ENCODE measurements at places on chromosomes 1 and 21.

DNA sequence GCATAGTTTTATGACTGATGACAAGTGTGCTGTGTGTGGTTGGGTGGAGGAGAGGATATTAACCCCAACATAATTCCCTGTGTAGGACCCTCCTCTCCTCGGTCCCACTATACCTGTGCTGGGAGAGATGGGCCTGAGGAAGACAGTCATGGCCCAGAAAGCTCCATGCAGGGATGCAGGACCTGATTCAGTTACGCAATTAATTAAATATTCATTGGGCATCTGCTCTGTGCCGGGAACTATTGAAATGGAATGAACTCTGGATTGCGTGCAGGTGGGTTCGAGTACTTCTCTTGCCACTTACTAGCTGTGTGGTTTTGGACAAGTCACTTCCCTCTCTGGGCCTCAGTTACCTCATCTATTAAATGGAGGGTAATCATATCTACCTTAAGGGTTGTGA, 74.6 kb downstream of the CD247 start:
- no peak for DNase-seq

DNA sequence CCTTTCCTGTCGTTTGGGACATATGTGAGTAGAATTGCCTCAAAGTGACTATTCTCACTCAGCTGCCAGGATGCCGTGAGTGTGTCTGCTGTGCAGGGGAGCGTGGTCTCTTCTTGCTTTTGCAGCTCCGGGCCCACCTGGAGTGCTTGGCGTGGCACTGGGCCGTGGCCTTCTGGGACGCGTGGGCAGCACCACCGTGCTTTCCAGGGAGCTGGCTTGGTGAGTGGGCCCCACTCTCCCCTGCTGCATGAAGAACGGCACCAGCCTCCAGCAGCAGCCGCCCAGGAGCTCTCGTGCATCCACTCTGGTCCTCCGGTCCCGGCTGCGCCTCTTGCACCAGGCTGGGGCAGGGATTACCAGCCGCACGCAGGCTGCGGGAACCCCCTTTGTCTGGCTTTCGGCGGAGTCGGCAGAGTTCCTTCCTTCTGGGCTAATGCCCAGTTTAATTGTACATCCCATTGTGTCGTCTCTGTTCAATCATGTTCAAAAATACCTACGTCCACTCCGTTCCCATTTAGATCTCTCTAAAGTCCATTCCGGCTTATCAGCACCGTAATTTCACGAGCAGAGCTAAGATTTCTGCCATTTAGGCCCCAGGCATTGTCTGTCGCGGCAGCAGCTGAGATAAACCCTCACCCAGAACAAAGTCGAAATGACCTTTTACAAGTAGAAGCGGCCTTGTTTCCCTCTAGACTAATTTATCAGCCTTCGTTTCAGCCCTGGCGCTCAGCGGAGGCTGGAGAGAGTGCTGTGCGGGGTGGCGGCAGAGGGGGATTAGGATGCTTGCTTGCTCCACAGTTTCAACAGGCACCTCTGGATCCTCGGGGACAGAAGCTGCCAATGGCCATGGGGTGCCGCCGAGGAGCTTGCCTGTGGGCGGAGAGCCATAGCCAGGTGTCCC, 129.6 kb downstream of the PRDM16 start:
- DNase-seq = no peak

DNA sequence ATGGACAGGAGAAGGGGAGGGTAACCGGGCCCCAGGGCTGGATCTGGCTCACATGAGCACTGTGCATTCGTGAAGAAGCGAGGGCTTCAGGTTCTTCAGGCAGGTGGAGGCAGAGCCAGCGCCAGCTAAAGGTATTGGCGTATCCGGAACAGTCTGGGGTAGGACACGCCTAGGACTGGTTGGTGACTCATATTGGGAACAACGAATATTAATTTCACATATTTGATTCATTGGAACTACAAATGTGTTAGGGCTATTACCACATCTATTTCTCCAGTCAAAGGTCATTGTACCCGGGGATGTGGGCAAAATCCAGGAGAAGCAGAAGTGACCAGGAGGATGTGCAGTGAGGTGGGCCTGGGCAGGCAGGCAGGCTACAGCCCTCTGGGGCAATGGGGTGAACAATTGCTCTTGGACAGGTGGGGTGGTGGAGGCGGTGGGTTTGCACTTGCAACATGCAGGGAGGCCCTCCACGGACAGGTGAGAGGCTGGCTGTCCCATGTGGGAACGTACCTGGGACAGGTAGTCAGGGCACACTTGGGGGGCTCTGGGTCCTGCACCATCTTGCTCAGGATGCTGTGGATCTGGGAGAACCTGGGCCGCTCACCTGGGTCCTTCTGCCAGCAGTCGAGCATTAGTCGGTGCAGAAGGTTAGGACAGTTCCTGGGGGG, 26.7 kb downstream of the CDCA8 start:
- no peak for DNase-seq

GRCh38 chr1:69911301-69911801, 294.0 kb downstream of the LRRC40 start:
- DNase-seq = no peak

DNA sequence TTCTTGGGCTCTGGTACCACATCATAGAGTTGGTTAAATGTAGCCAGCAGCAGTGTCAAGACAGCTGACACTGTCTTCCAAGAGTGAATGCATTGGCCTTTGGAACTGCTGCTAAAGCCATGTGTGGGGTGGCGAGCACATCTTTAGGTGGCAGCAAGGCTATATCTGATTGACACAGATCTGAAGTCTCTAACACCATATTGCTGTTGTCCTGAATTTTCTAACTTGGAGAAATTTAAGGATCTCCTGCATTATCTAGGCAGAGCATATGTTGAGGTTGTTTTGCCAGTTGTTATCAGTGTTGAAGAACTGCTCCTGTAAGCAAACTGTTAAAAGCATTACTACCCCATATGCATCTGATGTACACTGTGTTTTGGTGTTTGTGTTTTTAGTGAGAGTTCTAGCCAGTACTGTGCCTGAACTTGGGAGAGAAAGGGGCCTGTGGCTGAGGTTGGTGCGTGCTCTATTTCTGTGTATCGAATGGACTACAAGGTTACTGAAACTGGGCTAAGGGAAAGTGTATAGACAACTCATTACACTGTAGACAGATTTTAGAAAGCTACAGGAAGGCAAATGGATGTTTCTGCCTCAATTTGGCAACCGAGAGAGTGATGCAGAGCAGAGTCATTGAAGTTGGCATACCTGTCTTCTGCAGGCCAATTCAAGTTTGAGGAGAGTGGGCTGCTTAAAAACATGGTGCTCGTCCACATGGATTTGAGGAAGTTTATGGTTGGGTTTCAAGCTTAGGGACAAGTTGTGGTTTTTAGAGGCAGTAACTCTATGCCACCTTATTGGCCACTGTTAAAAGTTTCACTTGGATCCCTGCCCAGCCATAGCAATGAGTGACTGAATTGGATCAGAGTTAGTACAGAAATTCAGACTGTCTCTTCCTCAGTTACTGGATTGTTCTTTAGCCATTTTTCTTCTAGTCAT, 16.9 kb downstream of the DYRK3 start:
- no peak for DNase-seq

DNA sequence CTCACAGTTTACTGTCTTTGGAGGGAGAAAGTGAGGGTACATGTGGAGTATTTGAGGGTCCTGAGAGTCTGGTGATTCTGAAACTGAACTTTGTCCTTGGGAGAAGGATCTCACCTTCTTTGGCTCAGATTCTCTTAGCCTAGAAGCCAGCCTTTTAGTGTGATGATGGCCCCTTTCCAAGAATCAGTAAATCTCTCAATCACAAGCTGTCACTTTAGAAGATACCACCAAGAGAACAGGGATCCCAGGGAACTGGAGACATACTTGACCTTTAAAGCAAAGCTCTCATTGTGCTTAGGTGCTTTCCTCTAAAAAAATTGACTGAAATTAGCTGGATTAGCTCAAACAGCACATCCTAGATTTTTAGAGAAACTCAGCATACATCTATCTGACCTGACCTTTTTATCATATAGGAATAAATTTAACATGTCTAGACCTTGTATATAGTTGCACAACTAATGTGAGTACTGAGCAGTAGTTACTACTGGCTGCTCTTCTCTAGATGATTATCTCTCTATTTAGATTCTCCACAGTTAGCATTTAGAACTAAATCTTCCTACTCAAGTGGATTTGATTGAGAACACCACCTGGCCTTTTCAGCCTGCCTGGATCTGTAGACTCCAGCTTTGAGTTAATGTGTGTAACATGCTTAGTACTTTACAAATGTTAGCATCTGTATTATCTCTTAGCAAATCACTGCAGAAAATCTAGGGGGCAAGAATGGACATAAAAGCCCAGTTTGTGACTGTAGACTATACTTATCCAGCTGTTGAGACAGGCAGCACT, 157.7 kb downstream of the MAST2 start:
- no peak for DNase-seq

DNA sequence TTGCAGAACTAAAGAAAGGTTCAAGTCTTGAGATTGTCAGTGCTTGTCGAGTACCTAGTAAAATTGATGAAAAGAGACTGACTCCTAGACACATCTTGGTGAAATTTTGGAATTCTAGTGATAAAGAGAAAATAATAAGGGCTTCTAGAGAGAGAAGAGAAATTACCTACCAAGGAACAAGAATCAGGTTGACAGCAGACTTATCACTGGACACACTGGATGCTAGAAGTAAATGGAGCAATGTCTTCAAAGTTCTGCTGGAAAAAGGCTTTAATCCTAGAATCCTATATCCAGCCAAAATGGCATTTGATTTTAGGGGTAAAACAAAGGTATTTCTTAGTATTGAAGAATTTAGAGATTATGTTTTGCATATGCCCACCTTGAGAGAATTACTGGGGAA, 16.3 kb downstream of the L1TD1 start:
- DNase-seq = no peak

DNA sequence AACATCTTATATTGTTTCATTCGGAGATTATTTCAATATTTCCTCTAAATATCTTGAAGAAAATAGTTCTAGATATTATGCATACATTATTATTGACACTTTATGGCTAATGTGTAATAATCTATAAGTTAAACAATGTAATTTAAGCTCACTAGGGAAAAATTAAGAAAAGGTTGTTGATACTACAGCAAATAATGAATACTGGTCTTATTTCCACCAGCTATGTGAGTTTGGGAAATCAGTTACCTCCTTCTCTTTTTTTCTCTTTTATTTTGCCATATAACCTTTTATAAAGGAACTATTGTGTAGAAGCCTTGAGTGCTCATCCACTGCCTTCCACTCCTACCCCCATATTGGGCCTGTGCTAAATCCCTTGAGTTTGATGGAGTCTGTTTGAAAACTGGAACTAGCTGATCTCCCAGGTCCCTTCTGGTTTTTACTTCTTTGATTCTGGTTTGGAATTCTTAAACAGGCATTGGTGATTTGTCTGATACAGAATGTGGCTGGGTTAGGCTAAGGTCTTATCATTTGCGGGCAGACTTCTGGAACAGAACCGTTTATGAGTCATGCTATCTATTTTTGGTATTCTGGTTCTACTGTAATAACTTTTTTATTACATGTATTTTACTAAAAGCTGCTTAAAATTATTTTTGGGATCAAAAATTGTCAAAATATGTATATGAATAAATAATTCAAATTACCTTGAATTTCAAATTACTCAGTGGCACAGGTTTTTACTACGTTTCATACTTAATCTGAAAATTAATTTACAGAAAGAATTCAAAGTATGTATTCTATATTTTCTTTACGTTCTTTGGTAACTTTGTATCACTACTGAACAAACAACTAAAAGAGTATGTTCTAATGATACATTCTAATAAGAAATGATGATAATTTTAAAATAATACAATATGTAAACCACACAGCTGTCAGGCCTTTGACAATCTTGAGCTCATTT, 5.0 kb upstream of the CDC14A start:
- no peak for DNase-seq

DNA sequence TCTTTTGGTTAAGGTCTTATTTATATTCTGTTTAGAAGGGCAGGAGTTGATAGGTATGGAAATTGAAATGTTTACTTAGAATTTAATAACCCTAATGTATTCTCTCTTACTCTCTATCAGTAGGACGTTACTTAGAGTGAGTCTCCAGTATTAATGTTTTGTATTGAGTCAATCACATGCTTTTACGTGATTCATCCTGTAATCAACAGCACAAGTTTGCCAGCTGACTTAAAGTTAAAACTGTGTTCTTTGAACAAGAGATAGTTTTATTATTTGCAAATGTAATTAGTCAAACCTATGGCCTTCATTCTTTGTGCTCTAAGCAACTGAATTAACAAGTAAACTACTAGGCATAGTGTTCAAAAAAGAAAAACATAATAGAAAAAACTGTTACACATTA, 57.3 kb downstream of the PKN2 start:
- no peak for DNase-seq

GRCh38 chr1:211527888-211528287, 35.9 kb upstream of the RD3 start:
- no peak for DNase-seq

DNA sequence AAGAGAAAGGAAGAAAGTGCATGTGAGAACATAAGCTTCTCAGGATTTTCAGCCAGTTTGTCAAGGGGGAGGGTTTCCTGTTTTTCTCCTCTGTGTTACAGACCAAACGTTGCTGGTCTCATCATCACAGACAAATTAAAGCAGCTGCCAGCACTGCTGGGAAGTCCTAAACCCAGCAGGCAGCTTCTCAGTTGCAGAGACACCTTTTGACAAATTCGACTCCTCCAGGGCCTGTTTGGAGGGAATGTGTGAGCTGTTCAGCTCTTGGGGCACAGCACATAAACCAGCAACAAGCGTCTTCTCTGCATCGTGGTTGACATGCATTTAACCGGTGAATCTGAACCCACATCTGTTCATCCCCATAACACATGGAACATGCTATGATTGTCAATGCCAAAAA, 454.6 kb upstream of the RUNX1 start:
- DNase-seq = no peak

GRCh38 chr1:73273886-73274285, 924.1 kb downstream of the LRRIQ3 start:
- no peak for DNase-seq

GRCh38 chr1:104526158-104526795, 776.6 kb downstream of the AMY1C start:
- DNase-seq = no peak

All from NCI-H1436 treated with DMSO at 0.1 percent for 48 hours (cell line).